ENCODE measurements at places on chromosomes 12 and 14. TPM values are rescaled to one million over a fixed set of nuclear protein-coding genes. Genes with fewer than 3 reads are reported as not detected.
A peak's percentile ranks its signal among the peaks of the same experiment; 100 is the strongest.

Gene NTS
- total RNA-seq, result 0.30 TPM

Gene PELI2
- 9.4 TPM for total RNA-seq

Gene SLC6A13
- 2.0 TPM for total RNA-seq

Gene PIK3C2G
- total RNA-seq, result 0.37 TPM

Gene ZNF385A
- 31.1 TPM for total RNA-seq

Gene FICD
- total RNA-seq, result 11.6 TPM

Gene AMIGO2
- total RNA-seq, result 16.8 TPM

Gene ANKS1B
- 5.1 TPM for total RNA-seq

Gene FAIM2
- 2.0 TPM for total RNA-seq

Gene RND1
- total RNA-seq, result 16.1 TPM

Gene COPZ1
- 111 TPM for total RNA-seq

Gene DNAI7
- total RNA-seq, result 22.3 TPM

Gene ALDH2
- total RNA-seq, result 199 TPM

Gene JKAMP
- 34.6 TPM for total RNA-seq

Gene P2RX7
- total RNA-seq, result 8.4 TPM

DNA sequence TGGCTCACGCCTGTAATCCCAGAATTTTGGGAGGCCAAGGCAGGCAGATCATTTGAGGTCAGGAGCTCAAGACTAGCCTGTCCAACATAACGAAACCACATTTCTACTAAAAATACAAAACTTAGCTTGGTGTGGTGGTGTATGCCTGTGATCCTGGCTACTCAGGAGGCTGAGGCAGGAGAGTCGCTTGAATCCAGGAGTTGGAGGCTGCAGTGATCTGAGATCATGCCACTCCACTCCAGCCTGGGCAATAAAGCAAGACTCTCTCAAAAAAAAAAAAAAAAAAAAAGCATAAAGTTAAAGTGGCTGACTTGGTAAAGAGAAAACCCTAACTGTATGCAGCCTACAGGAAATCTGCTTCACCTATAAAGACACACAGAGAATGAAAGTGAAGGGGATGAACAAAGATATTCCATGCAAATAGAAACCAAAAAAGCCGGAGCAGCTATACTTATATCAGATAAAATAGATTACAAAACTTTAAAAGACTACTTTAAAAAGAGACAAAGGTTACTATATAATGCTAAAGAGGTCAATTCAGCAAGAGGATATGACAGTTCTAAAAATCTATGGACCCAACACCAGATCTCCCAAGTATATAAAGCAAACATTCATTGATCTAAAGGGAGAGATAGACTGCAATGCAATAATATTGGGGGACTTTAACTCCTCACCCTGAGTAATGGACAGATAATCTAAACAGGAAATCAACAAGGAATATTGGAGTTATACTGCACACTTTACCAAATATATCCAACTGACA, 4.1 kb downstream of the CLEC2B start:
- peak overlapping the region; percentile 90 for H3K27ac ChIP-seq
- no peaks in the 10 kb centered on the region for H3K27me3 ChIP-seq
- H3K4me3 ChIP-seq, result no peak overlapping the region
- no peak for DNase-seq

DNA sequence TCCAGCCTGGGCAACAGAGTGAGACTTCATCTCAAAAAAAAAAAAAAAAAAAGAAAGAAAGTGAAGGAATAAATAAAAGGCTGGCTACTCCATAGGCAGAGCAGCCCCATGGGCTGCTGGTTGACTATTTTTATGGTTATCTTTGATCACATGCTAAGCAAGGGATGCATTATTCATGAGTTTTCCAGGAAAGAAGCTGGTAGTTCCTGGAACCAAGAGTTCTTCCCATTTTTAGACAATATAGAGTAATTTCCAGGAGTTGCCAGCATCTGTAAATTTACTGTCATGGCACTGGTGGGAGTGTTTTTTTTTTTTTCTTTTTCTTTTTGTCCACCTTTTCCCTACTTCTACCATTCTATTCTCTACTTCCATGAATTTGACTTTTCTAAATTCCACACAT, 24.2 kb downstream of the FGD4 start:
- no peak overlapping the region for H3K4me3 ChIP-seq
- DNase-seq, result no peak

DNA sequence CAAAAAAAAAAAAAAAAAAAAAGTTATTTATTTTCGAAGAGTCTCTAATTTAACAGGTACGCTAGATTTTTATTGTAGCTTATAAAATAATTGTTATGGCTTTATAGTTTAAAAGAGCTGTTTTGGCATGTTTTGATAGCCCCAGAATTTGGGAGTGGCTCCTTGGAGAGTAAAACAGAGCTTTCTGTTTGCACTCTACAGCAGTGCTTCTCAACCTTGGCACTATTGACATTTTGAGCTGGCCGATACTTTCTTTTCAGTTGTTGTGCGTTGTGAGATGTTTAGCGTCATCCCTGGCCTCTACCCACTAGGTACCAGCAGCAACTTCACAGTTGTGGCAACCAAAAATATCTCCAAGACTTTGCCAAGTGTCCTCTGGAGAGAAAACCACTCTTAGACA, 30.6 kb downstream of the PLBD1 start:
- DNase-seq, result no peak
- H3K4me3 ChIP-seq, result no peak overlapping the region
- H3K27ac ChIP-seq, result no peak overlapping the region
- H3K36me3 ChIP-seq, result no peaks in the 10 kb centered on the region
- H3K4me1 ChIP-seq, result no peaks in the 10 kb centered on the region

GRCh38 chr12:31584782-31585181, 6.2 kb downstream of the DENND5B start:
- H3K27ac ChIP-seq, result no peak overlapping the region
- no peak for DNase-seq
- no peaks in the 10 kb centered on the region for H3K4me1 ChIP-seq
- H3K4me3 ChIP-seq, result no peak overlapping the region
- no peaks in the 10 kb centered on the region for H3K27me3 ChIP-seq
- H3K36me3 ChIP-seq, result no peaks in the 10 kb centered on the region

GRCh38 chr14:68547305-68548193, 245.3 kb downstream of the ZFP36L1 start:
- peak overlapping the region; percentile 83 for H3K27ac ChIP-seq
- H3K27me3 ChIP-seq, result no peaks in the 10 kb centered on the region
- no peaks in the 10 kb centered on the region for H3K36me3 ChIP-seq
- H3K4me1 ChIP-seq, result peaks cover 59% of the 10 kb centered on the region
- no peak overlapping the region for H3K4me3 ChIP-seq
- no peak for DNase-seq

DNA sequence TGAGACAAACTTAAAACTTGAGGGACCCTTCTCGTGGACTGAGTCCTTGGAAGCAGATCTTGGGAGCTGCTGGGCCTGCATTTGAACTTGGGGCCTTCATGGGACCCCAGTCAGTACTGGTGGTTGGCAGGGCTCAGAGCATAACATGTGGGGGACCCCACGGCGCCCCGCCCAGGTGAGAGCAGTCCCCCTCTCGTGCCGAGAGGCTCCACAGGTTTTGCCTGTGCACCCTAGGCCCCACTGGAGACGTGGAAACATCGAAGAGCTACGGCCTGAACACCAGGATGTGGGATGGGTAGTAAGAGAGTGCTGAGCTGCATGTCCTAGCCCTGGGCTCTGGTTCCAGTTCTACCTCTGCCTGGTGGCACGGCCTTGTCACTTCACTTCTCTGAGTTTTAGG, 84.1 kb downstream of the CACNA1C start:
- no peaks in the 10 kb centered on the region for H3K4me1 ChIP-seq
- H3K27me3 ChIP-seq, result no peaks in the 10 kb centered on the region
- DNase-seq, result peak; percentile 68
- H3K4me3 ChIP-seq, result no peak overlapping the region
- no peak overlapping the region for H3K27ac ChIP-seq

- no peak overlapping the region for H3K4me3 ChIP-seq
- H3K4me1 ChIP-seq, result no peaks in the 10 kb centered on the region
- H3K36me3 ChIP-seq, result no peaks in the 10 kb centered on the region
- no peak for DNase-seq
- H3K27ac ChIP-seq, result no peak overlapping the region
Measured at GRCh38 chr14:33958605-33959226, 7.8 kb upstream of the EGLN3 start.

- no peaks in the 10 kb centered on the region for H3K27me3 ChIP-seq
- no peak overlapping the region for H3K4me3 ChIP-seq
- H3K4me1 ChIP-seq, result peaks cover 31% of the 10 kb centered on the region
- H3K27ac ChIP-seq, result no peak overlapping the region
- no peaks in the 10 kb centered on the region for H3K36me3 ChIP-seq
- DNase-seq, result peak; percentile 83
Measured at GRCh38 chr14:101476916-101477553, 84.3 kb upstream of the DIO3 start.

DNA sequence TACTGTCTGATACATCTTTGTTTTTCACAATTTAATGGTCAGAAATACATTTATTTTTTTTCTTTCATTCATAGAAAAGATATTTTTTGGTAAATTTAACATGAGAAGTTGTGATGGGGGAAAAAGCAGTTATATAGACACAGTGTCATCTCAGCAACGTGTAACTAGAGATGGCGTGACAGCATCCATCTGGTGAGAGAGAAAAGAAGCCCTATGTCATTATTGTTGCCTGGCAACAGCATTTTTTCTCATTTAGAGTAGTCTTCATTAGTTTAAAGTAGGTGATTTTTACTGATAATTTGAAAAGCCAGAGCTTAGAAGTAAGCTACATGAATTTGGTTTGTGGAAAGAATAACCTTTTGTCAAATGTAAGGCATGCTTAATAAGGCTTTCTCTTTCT, 128.6 kb downstream of the ACSS3 start:
- no peaks in the 10 kb centered on the region for H3K36me3 ChIP-seq
- no peak for DNase-seq
- no peaks in the 10 kb centered on the region for H3K4me1 ChIP-seq

GRCh38 chr12:71139153-71139735, 18.6 kb downstream of the TSPAN8 start:
- no peak overlapping the region for H3K4me3 ChIP-seq
- no peak overlapping the region for H3K27ac ChIP-seq
- peaks cover 6% of the 10 kb centered on the region for H3K4me1 ChIP-seq
- no peaks in the 10 kb centered on the region for H3K27me3 ChIP-seq
- no peaks in the 10 kb centered on the region for H3K36me3 ChIP-seq

- H3K4me1 ChIP-seq, result no peaks in the 10 kb centered on the region
- H3K4me3 ChIP-seq, result no peak overlapping the region
- H3K27ac ChIP-seq, result no peak overlapping the region
- DNase-seq, result no peak
Measured at GRCh38 chr12:18153826-18154225, 63.8 kb upstream of the RERGL start.

- no peaks in the 10 kb centered on the region for H3K27me3 ChIP-seq
- H3K36me3 ChIP-seq, result no peaks in the 10 kb centered on the region
- H3K4me1 ChIP-seq, result no peaks in the 10 kb centered on the region
- H3K4me3 ChIP-seq, result no peak overlapping the region
- no peak overlapping the region for H3K27ac ChIP-seq
- DNase-seq, result peak; percentile 45
Measured at GRCh38 chr14:61025251-61026223, 44.5 kb downstream of the SLC38A6 start.

- no peaks in the 10 kb centered on the region for H3K36me3 ChIP-seq
- DNase-seq, result no peak
- no peak overlapping the region for H3K4me3 ChIP-seq
- H3K4me1 ChIP-seq, result no peaks in the 10 kb centered on the region
Measured at GRCh38 chr12:43316520-43316919, 235.5 kb downstream of the ADAMTS20 start.

GRCh38 chr12:88860851-88861250, 280.6 kb upstream of the KITLG start:
- H3K4me1 ChIP-seq, result no peaks in the 10 kb centered on the region
- no peak overlapping the region for H3K4me3 ChIP-seq
- DNase-seq, result no peak
- no peaks in the 10 kb centered on the region for H3K36me3 ChIP-seq
- no peak overlapping the region for H3K27ac ChIP-seq

DNA sequence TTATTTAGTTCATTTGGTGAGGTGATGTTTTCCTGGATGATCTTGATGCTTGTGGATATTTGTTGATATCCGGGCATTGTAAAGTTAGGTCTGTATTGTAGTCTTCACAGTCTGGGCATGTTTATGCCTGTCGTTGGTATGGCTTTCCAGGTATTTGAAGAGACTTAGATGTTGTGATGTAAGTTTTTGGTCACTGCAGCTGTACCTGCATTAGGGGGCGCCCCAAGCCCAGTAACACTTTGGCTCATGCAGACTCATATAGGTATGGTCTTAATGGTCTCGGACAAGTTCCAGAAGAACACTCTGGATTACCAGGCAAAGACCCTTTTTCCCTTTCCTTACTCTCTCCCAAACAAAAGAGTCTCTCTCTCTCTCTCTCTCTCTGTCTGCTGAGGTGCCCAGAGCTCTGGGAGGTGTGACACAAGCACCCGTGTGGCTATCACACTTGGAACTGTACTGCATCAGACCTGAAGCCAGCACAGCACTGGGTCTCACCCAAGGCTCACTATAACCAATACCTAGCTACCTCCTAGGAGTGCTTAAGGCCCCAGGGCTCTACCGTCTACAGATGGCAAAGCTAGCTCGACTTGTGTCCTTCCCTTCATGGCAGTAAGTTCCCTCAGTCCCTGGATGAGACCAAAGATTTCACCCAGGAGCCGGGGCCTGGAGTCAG, 425.8 kb upstream of the ATXN7L3B start:
- H3K27me3 ChIP-seq, result no peaks in the 10 kb centered on the region
- no peak for DNase-seq
- H3K4me1 ChIP-seq, result no peaks in the 10 kb centered on the region
- no peaks in the 10 kb centered on the region for H3K36me3 ChIP-seq

- no peak overlapping the region for H3K27ac ChIP-seq
- no peak overlapping the region for H3K4me3 ChIP-seq
- H3K36me3 ChIP-seq, result no peaks in the 10 kb centered on the region
- H3K4me1 ChIP-seq, result no peaks in the 10 kb centered on the region
- DNase-seq, result no peak
Measured at GRCh38 chr14:84001023-84001422, 1528.9 kb upstream of the FLRT2 start.

GRCh38 chr12:81930037-81930436, 170.9 kb upstream of the PPFIA2 start:
- H3K36me3 ChIP-seq, result no peaks in the 10 kb centered on the region
- H3K27ac ChIP-seq, result no peak overlapping the region
- no peaks in the 10 kb centered on the region for H3K27me3 ChIP-seq
- H3K4me1 ChIP-seq, result no peaks in the 10 kb centered on the region
- H3K4me3 ChIP-seq, result no peak overlapping the region

GRCh38 chr12:10072131-10072530, 26.7 kb downstream of the CLEC1A start:
- H3K4me1 ChIP-seq, result peaks cover 5% of the 10 kb centered on the region
- H3K27ac ChIP-seq, result no peak overlapping the region
- no peak for DNase-seq
- H3K4me3 ChIP-seq, result no peak overlapping the region
- no peaks in the 10 kb centered on the region for H3K27me3 ChIP-seq
- no peaks in the 10 kb centered on the region for H3K36me3 ChIP-seq

- H3K4me3 ChIP-seq, result no peak overlapping the region
- peaks cover 17% of the 10 kb centered on the region for H3K4me1 ChIP-seq
- H3K27ac ChIP-seq, result no peak overlapping the region
- no peaks in the 10 kb centered on the region for H3K27me3 ChIP-seq
Measured at GRCh38 chr12:100718187-100718586, 76.4 kb upstream of the ANO4 start.

- H3K27ac ChIP-seq, result peak within 1 kb of the TSS; percentile 51
- H3K36me3 ChIP-seq, result no peaks in the 10 kb centered on the region
- peaks cover 30% of the 10 kb centered on the region for H3K4me1 ChIP-seq
- no peaks in the 10 kb centered on the region for H3K27me3 ChIP-seq
Measured at GRCh38 chr14:96204151-96205058, at the start of gene BDKRB2. BDKRB2 (plus strand) TSS chr14:96204839; CDS start chr14:96237108, 32,269 bp downstream.

All from upper lobe of left lung (tissue), 6 donors.